ENCODE measurements at places on chromosomes 4 and X.
A peak's percentile ranks its signal among the peaks of the same experiment; 100 is the strongest.

GRCh38 chrX:39724544-39724943 is 373.2 kb downstream of the BCOR start:
- DNase-seq: peak; percentile 20

DNA sequence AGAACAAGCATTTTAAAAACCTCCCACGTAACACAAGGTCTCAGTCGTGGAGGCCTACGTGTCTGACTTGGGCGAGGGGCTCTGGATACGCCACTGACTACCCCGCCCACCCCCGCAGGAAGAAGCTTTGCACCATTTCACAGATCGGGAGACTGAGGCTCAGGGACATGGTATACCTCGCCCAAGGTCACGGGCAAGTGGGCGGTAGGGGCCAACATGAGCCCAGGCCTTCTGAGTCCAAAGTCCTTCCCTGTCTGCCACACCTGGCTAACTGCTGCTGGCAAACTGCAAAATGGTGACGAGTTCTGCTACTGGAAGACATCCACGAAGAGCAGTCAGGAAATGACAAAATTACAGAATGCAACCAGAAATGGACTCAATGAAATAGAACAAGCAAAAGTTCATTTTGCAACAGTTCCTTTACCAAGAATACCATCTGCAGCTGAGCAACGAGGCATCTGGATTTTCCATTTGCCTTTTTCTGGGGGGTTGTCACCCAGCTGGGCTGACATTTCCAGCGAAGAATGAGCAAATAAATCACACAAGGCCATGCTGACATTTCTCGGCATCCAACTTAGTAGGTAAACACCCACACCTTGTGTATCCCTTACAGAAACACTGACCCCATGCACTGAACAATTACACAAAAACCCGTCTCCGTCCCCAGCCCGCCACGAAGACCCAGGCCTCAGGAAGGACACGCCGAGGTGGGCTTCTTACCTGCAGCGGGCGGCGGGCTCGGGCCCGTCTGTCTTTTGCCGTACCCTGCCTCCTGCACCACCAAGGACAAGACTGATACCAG is 70.2 kb upstream of the AFAP1 start:
- no peak for DNase-seq

DNA sequence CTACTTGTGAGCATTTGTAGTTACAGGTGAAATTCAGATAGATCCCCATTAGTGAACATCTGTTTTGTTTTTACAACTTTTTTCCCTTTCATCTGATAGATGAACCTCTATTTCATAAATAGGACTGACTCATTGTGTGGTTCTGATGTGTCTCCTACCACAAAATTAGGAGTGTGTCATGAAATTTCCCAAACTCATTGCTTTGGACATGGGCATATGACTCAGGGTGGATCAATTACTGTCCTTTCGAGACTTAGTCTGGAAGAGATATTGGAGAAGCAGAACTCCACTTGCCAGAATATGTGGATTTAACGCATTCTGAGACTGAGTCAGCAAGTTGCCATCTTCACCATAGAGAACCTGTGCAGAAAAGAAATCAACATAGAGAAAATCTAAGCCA is 53.5 kb upstream of the PCDH10 start:
- DNase-seq: no peak

DNA sequence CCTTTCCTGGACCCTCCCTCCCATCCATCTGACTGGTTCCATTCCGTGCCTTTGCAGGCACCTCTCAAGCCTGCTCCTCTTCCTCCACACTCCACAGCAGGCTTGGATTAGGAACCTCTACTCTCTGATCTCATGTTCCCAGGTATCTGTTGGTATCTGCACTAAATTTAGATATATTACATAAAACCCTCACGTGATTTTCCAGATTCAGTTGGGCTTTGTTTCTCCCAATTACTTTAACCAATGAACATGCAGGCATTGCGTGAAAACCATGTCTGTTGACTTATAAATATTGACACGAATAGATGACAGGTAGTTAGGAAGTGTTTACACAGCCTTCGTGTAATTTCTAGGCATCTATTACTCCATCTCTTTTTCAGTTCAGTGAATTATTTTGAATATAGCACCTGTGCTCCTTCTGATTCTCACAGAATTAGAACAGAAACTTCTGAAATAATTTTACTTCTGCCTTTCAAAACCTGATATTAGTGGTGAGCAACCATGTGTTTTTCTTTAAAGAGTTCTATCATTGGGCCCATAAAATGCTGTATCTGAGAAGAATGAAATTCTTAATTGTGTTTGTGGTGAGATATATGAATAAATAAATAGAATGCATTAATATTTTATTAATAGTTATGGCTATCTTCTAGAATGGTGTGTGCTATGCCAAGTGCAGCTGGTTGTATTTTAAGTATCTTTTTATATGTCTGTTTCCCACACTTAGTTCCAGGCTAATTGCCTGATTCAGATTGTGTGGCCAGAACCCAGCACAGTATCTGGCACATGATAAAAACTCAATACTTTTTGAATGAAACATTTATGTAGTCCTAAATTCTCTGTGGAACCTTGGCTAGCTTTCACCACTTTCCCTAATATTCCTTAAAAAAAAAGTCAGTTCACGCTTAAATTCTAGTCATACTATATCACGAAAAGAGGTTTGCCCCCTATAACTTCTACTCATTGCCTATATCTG is 304.8 kb downstream of the QDPR start:
- DNase-seq: no peak

- DNase-seq: no peak
These were observed 271.4 kb downstream of the PTTG2 start for GRCh38 chr4:38231626-38232025.

DNA sequence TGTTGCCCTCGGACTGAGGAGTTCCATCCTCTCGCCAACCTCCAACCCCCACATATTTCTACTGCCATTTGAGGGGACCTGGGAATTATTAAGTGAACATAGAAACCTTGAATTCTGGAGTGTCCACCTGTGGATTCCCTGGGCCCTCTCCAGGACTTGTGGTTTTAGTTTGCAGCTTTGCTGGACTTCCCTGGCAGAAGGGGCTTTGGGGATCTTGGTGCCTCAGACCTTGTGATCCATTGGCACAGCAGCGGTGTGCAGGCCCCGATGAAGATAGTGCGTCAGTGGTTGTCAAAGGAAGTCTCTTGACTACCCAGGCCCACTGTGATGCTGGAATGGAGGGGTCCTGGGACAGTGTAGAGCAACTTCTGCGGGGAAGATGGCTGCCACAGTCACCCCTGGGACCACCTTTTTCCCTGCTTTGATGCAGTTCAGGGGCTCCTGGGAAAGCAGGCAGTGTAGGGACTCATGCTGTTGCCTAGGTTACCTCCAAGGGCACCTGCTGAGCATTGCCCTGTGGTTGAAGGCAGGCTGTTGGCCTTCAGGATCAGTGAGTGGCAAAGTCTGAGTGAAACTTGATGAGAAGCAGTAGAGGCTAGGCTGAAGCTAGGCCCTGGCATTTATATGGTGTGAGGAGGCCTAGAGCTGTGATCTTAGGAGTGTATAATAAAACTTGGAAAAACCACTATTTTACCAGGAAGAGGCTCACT is 2.2 kb downstream of the SLC16A2 start:
- no peak for DNase-seq

- no peak for DNase-seq
These were observed 169.9 kb upstream of the AADAT start for GRCh38 chr4:170259631-170260153.

DNA sequence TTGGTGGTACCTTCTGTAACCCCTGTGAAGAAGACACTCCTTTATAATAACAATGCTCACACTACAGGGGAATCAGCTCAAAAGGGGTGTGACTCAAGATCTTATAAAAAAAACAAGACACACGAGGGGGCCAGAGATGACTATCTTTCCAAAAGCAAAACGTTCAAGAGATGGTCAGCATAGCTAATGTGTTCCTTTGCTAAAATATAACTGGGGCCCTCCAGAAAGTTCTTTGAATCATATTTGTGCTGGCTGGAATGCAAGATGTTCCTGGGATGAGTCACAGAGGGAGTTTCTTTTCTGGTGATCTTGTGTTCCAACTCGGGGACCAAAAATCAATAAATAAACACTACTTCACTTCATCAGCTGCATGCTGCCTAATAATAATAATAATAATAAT is 46.5 kb downstream of the RAI2 start:
- no peak for DNase-seq

DNA sequence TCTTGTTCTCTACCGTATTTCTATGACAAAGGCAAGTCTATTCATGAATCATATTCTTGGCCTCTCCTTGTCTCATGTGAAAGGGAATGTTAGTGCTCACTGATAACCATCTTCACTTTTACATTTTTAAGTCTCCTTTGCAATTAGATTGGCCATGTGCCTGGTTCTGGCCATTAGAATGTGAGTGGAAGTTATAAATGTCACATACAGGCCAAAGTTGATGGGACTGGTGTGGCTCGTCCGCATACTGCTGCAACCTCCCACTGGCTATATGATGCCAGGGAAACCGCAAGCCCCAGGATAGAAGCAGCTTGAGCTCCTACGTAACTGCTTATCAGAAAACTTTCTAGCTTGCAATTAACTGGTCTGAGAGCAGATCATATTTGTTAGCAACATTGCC is 86.1 kb downstream of the MAGEC1 start:
- no peak for DNase-seq

DNA sequence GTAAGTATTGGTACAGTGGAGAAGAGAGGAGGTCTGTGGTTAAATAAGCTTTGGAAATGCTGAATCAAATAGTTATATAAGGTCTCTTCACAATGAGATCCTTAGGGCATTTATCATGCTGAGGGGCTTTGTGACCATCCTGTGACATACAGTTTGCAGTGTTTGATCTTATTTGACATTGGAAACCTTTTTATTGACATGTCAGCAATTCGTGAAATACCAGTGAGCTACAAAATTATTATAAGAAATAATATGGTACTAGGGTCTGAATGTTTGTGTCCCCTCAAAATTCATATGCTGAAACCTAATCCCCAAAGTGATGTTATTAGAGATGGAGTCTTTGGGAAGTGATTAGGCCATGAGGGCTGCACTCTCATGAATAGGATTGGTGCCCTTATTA is 98.4 kb downstream of the MID1IP1 start:
- DNase-seq: no peak

GRCh38 chr4:174192943-174193342 is 90.5 kb downstream of the FBXO8 start:
- no peak for DNase-seq

DNA sequence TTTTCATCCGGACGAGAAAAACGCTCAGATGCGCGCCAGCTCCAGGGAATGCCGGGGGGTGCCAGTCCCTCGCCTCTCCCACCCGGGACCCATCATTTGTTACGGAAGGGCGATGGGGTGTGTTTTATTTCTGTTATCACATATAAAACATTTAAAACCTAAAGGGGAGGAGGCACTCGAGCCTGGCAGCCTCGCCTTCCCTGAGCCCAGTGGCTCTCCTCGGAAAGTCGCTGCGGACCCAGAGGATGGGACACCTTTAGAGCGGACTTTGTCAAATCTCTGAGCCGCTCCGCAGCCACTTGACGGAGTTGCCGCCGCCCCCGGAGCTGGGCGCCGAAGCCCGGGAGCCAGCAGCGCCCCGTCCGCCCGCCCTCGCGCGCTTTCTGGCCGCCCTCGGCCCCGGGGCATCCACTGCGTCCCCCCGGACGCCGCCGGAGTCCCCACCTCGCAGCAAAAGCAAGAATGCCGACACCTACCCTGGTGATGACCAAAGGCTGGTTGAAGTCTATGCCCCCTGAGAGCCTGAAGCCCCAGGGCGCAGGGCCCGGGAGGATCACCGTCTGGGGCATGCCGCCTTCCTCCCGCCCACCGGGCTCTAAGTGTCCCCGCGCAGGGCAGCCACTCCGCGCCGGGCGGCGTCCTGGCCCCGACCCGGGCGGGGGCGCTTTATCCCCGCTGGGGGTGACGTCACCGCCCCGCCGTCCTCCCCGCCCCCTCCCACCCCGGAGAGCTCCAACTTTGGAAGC is at the start of gene PDLIM3:
TSS of gene PDLIM3 (minus strand) at position 642 of the 746 bp plus-strand sequence. CDS start at position 569, 73 bp downstream.
- no peak for DNase-seq

DNA sequence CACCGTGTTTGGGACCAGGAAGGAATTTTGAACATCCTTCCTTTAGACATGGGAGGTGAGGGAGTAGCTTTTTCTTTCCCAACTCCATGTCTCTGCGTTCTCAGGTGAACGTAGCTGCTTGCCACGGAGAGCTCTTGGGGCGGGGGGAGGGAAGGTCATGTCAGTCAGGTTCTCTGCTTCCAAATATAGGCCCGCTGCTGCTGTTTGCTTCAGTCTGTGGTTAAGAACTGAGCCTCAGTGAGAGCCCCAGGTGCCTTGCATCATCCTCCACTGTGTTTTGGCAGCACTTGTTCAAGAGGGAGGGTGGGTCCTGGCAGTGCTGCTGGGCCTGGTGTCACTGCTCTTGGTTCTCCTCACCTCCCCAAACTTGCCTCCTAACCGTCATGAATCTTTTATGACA is 46.5 kb downstream of the HADH start:
- peak; percentile 93 for DNase-seq

GRCh38 chrX:119015407-119016237 is 41.2 kb downstream of the LONRF3 start:
- DNase-seq: no peak

GRCh38 chr4:84956014-84956413 is 10.5 kb downstream of the WDFY3 start:
- no peak for DNase-seq

GRCh38 chrX:776529-777230 is 146.1 kb downstream of the SHOX start:
- no peak for DNase-seq

GRCh38 chr4:175253184-175253902 is 335.2 kb downstream of the ADAM29 start:
- no peak for DNase-seq

DNA sequence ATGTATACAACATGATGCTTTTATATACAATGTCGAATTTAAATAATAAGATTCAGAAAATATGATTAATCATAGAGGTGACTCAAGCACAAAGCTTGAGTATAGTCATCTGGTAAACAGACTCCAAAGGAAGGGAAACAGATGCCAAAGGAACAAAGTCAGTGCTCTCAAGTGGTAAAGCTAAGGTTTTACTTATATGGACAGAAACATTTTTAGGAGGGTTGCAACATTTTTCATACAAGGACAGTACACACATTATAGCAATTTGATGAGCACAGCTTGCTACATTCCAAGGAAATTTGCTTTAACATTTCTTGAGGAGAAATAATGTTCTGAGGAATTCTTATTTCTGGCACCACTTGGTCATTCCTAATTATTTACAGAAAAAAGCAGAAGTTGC is 333.4 kb upstream of the AADAT start:
- no peak for DNase-seq
